NCI-H1694 treated with DMSO at 0.1 percent for 48 hours (cell line): ENCODE measurements at places on chromosomes 11 and 22.
A peak's percentile ranks its signal among the peaks of the same experiment; 100 is the strongest.

- DNase-seq: no peak
These were observed 122.2 kb downstream of the CD44 start for GRCh38 chr11:35261197-35261596.

GRCh38 chr22:35835998-35836691 is 118.5 kb downstream of the APOL5 start:
- peak; percentile 51 for DNase-seq

- no peak for DNase-seq
These were observed 1.8 kb downstream of the KCNK7 start for GRCh38 chr11:65593518-65594414.

DNA sequence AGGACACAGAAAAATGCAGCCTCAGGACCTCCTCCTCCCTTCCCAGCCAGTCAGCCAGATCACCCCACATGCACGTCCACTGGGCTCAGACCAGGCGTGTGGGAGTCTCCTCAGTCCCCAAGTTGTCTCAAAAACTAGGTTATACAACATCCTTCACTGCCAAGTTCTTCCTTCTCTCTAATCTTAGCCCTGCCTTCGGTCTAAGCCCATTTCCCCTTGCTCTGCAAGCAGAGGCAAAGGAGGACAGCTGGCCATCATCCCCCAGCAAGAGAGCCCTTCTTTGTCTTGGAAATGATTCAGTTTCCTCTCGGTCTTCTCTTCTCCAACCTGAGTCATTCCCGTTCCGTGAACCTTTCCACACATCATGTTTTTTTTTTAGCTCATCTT is 14.0 kb upstream of the NRGN start:
- no peak for DNase-seq

DNA sequence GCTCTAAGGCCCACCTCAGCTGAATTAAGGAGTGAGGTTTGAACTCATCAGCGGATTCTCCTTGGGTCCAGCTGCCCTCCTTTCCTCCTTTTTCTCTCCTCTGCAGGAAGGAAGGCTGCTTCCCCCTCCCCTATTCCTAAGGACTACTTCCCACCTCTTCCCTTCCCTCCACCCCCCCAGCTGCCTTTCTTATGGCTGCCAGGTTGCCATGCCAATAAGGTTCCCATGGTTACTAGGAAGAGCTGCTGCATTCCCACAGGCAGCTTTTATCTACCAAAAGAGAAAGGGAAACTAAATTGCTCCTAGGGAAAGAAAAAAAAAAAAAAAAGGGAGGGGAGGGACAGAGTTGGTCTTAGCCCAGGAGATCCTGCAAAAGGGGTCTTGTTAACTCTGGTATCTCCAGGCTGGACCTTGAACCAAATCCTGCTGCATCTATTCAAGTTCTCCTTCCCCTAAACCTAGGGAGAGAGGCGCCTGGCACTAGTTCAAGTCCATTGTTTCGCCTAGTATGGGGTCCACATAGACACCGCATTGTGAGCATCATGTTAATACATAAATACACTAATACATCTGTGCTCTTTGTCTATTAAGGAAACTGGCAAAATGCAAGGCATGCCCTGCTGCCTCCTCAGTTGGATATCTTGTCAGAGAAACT is 21.2 kb upstream of the FEZ1 start:
- no peak for DNase-seq

- no peak for DNase-seq
These were observed 87.7 kb downstream of the CSNK2A3 start for GRCh38 chr11:11265320-11265719.

DNA sequence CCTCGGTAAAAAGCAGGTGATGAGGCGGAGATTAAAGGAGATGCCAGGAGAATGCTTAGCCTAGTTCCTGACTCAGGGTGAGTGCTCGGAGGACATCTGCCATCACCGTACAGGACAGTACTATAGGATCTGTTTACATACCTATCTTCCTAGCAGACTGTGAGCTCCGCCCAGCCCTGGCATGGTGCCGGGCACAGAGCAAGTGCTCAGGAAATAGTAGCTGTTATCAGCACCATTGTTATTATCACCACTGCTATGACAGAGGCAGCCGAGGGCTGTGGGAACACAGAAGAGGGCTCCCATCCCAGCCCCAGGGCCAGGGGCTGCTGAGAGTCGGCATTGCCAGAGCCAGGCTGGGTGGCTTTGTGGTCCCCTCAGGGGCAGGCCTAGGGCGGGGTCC is 642 bp upstream of the SEPTIN3 start:
- DNase-seq: no peak

DNA sequence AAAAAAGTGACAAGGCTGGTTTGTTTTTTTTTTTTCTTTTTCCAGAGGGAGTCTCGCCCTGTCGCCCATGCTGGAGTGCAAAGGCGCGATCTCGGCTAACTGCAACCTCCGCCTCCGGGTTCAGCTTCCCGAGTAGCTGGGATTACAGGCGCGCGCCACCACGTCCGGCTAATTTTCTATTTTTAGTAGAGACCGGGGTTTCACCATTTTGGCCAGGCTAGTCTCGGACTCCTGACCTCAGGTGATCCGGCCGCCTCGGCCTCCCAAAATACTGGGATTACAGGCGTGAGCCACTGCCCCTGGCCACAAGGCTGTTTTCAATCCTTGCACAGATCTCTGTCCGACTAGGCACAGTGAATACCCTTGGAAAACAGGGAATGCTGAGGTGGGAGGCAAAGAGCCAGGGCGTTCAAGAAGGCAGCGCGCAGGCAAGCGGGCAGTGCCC is 566 bp downstream of the ATP6V1E1 start:
- no peak for DNase-seq

GRCh38 chr22:42162728-42163489 is 32.3 kb upstream of the CYP2D6 start:
- no peak for DNase-seq

DNA sequence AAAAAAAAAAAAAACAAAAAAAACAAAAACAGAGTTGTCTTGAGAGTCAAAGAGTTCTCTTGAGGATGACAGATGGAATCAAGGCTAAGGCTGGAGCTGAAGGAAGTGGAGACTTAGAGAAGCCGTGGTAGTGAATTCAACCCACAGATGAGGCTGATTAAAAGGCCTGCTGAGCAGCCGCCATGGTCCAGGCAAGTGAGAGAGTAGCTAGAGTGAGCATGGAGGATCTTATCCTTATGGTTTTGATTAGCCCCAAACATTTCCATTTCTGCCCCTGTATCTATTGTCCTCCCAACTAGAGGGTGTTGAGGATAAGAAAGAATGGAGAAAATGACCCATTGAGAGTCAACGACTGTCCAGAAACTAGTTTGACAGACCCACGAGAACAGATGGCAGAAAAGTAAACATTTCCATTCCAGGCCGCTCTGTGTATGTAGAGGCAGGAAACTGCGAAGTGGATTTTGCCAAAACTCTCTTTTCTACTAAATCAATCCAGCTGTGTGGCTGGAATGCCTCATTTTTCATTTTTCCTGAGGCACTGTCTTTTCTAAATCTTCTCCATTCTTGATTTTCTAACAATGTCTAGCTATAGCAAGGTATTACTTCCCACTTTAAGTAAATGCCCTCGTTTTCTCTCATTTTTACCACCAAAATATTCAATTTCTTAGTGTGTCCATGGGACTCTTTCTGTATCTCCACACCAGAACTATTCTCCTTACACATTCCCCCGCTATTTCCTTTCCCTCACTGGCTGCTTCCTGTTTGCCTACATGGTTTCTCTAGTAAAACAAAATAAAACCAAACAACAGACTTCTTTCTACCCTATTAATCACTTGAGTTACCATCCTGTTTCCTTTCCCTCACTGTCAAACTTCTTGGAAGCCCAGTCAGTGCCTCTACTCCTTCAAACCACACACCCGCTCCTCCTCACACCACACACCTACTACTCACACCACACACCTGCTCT is 5.4 kb upstream of the MMP8 start:
- no peak for DNase-seq

- no peak for DNase-seq
These were observed 33.1 kb downstream of the SLC5A1 start for GRCh38 chr22:32075997-32076760.

DNA sequence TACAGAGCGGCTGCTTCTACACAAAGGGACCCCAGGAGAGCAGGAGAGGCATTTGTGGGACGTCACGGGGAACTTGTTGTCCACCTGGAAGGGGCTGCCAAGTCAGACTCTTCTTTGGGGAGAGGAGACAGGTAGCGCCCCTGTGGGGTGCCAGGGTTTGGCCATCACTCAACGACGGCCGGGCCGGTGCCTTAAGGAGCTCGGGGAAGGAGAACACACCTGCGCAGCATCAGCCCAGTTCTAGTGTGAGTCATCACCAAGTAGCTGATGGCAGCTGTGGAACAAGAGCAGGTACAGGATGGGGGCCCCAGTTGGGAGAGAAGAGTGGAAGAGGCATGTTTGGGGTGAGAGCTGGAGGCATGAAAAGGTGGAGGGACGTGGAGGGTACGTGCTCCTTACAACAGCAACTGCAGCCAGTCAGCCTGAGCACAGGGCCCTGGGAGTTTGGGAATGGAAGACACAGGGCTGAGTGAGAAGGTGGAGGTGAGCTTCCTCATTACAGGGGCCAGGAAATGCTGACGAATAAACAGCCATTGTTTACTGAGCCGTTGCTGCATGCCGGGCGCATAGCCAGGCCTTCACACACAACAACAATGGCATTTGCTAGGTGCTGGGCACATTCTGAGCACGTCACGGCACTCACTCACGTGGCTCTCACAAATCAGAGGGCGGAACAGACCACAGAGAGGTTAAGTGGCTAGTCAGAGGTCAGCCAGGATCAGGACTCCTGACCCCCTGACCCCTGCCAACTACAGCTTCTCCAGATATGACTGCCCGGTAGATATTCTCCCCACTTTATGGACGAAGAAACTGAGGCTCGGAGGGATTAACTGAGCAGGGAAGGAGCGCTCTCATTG is 29.1 kb upstream of the TP53I11 start:
- DNase-seq: peak; percentile 40

GRCh38 chr11:14148653-14149273 is 186.2 kb downstream of the SPON1 start:
- DNase-seq: peak; percentile 45

- no peak for DNase-seq
These were observed 53.3 kb downstream of the NTM start for GRCh38 chr11:131423688-131424087.

DNA sequence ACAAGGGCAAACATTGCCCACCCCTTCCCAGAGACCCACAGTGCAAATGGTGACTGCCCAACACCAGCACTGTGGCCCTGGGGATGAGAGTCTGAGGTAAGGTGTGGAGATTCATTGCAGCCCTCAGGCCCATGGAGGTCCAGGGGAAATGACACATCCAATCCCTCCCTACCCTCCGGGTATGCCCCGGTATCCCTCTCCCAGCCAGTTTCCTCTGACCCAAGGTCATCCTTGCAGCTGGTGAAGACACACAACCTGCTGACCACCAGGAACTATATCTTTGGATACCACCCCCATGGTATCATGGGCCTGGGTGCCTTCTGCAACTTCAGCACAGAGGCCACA is 18.9 kb upstream of the UVRAG start:
- DNase-seq: no peak

- DNase-seq: no peak
These were observed 227.1 kb downstream of the DDX10 start for GRCh38 chr11:108891909-108892511.

GRCh38 chr11:35288817-35289541 is 130.4 kb downstream of the SLC1A2 start:
- no peak for DNase-seq

DNA sequence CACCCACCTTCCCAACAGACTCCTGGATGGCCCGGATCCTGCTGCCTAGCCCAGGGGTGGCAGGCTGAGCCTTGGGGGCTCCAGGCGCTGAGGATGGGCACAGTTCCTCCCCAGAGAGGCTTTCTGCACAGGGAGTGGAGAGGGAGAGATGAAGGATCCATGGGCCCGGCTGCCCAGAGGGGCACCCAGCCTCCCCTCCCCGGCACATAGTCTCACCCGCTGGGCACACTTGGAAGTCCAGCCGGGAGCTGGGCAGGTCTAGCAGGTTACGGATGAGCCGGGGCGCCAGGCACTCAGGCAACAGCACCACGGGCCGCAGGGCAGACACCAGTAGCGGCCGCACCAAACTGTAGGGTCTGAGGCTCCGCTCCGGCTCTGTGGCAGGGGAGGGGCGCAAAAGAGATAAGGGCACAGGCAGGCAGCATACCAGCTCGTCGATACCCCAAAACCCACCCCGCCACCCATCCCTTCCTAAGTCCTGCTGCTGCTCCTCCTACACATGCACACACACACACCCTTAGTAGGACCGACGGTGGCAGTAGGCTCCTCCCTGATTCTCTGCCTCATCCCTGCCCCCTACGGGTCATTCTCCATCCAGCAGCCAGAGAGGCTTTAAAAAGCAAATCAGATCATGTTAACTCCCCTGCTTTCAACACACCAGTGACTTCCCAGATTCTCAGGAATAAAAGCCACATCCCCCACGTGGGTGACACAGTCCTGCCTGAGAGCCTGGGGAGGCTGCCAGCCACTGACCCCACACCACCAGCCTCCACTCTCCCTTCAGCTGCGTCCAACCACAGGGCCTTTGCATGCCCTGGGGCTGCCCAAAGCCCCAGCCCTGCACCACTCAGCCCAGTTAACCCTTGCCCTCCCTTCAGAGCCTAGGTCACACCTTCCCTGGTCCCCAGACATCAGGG is 6.5 kb upstream of the MFNG start:
- DNase-seq: peak; percentile 55
